Neural crest cell (in vitro differentiated cells): ENCODE measurements at places on chromosomes 11 and 22. TPM values are rescaled to one million over a fixed set of nuclear protein-coding genes. Genes with fewer than 3 reads are reported as not detected.

DNA sequence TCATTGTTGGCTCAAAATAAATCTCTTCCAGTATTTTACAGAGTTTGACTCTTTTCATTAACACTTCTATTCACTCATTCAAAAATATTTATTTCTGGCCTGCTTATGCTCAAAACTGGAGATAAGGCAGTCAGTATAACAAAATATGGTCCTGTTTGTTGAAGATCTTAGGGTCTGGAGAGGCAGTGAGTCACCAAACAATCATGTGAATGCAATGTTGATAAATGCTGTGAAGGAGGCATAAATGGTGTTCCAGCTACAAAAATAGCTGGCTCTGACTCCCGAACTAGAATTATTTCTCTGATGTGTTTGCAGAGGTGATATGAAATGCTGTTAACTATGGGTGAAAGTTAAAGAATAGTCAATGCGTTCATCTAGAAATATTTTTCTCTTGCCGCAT lies 390.6 kb downstream of the AASDHPPT start:
- H3K27ac ChIP-seq: no peak overlapping the region
- H3K4me1 ChIP-seq: peaks cover 59% of the 10 kb centered on the region
- no peak for DNase-seq
- H3K4me3 ChIP-seq: no peak overlapping the region

DNA sequence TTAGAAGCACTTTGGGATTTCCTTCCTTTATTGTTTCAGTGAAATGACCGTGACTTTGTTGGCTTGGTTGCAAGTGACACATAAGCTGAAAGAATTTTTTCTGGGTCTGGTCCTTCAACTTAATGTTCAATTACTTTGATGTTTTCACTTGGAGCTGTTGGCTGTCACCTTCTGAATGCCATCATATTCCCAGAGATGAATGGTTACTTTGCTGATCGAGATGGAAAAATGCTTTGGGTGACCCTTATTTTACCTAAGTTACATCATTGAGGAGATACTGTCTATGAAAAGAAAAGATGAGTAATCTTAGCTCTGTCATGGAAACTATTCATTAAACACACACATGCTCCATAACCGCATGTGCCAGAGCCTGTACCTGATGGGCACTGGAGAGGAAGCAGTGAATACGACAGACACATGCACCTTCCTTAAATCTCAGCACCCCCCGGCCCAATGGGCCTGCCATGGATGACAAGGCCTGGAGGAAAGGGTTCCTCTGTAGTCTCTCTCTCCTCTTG lies 76.9 kb downstream of the TENM4 start:
- no peak overlapping the region for H3K27ac ChIP-seq
- no peak overlapping the region for H3K4me3 ChIP-seq
- peaks cover 8% of the 10 kb centered on the region for H3K4me1 ChIP-seq
- H3K27me3 ChIP-seq: no peaks in the 10 kb centered on the region

GRCh38 chr11:114087025-114087424 lies 27.5 kb downstream of the ZBTB16 start:
- peaks cover 10% of the 10 kb centered on the region for H3K36me3 ChIP-seq
- no peak overlapping the region for H3K27ac ChIP-seq
- H3K4me1 ChIP-seq: peaks cover 96% of the 10 kb centered on the region
- DNase-seq: no peak
- no peaks in the 10 kb centered on the region for H3K27me3 ChIP-seq
- no peak overlapping the region for H3K4me3 ChIP-seq

DNA sequence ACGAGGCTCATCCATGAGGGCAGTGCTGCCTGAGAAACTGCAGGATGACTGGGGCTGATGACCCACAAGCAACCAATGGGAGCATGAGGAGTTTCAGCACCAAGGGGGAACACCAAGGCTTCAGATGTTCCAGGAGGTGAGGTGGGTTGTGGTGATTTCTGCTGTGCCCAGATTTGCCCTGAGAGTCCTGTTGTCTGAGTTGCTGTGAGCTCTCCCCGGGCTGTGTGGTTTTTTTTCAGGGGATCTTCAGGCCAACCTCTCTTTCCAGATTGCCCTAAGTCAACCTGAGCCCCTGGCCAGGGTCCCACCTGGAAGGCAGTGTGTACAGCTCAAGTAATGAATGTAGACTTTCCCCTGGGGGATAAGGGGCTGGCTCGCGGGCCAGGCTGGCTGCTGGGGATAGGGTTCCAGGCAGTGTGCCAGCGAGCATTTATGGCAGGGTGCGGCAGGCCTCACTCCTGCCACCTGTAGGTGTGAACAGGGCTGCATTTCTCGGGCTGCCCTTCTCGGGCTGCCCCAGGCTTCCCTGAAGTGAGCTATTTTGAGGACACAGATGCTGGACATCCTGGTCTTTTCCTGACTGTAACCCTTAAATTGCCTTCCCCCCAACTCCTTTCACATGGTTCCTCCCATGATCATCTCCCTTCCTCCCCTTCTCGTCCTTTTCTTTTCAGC lies 9.8 kb downstream of the SLC22A6 start:
- no peak for DNase-seq
- no peak overlapping the region for H3K4me3 ChIP-seq
- no peak overlapping the region for H3K27ac ChIP-seq
- no peaks in the 10 kb centered on the region for H3K36me3 ChIP-seq

DNA sequence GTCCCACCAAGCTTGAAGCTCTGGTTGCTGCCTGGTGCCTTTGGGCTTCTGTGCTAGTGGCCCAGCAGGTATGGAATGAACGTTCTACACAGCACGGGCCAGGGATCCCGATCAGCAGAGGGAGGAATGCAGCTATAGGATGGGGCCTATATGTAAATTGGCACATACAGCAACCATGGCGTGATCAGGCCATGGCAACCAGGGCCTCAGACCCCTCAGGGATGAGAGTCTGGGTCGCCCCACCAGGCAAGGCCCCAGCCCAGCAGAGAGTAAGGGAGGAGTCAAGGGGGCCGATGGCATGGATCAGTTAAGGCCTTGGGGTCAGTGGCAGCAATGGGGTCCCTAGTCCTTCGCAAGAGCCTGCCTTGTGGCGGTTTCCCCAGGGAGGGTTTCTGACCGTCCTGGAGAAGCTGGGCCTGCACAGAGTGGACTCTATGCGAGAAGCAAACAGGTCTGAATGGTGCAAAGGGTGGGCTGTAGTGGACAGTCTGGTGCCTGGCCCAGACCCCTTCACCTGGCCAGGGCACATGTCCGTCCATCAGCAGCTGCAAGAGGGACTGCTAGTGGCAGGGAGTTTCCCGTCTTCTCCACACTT lies 98.6 kb downstream of the RPS6KA4 start:
- H3K27me3 ChIP-seq: no peaks in the 10 kb centered on the region
- H3K36me3 ChIP-seq: no peaks in the 10 kb centered on the region
- H3K4me1 ChIP-seq: peaks cover 10% of the 10 kb centered on the region
- no peak overlapping the region for H3K4me3 ChIP-seq

GRCh38 chr11:73650400-73650799 lies 4.0 kb downstream of the PLEKHB1 start:
- peaks cover 12% of the 10 kb centered on the region for H3K27me3 ChIP-seq
- H3K36me3 ChIP-seq: no peaks in the 10 kb centered on the region
- H3K27ac ChIP-seq: peak overlapping the region; percentile 82
- no peak for DNase-seq

- H3K4me1 ChIP-seq: no peaks in the 10 kb centered on the region
- H3K27ac ChIP-seq: no peak overlapping the region
- H3K4me3 ChIP-seq: no peak overlapping the region
- no peak for DNase-seq
- H3K36me3 ChIP-seq: no peaks in the 10 kb centered on the region
- peaks cover 4% of the 10 kb centered on the region for H3K27me3 ChIP-seq
Observed at GRCh38 chr22:44463151-44463550, 34.9 kb downstream of the RTL6 start.

DNA sequence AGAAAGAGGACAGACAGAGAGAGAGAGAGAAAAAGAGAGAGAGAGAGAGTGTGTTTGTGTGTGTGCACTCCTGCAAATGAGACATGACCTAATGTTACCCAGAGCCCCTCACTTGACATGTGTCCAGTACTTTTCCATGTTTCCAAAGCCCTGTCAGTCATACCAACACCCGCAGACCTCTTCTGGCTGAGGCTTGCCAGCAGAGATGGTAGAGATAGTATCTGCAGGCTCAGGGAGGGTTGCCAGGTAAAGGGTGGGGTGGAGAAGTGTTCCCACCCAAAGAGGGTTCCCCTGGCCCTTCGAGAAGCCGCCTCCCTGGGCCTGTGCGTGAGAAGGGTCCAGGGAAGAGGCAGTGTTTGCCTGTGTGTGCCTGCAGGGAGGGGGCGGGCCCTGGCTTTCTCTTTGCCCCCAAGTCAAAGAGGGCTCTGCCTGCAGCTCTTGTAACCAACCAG lies 40.7 kb downstream of the POU2F3 start:
- DNase-seq: no peak
- H3K36me3 ChIP-seq: no peaks in the 10 kb centered on the region
- no peak overlapping the region for H3K27ac ChIP-seq
- H3K4me1 ChIP-seq: peaks cover 8% of the 10 kb centered on the region
- no peaks in the 10 kb centered on the region for H3K27me3 ChIP-seq
- H3K4me3 ChIP-seq: no peak overlapping the region

GRCh38 chr11:27545946-27546345 lies 39.4 kb upstream of the LIN7C start:
- no peak overlapping the region for H3K4me3 ChIP-seq
- H3K36me3 ChIP-seq: no peaks in the 10 kb centered on the region

PRR33 gene
- not detected in 2 replicates for total RNA-seq

NUP160 gene
- total RNA-seq: 92.9 and 97.7 TPM in 2 replicates
